ENCODE measurements at places on chromosomes 16 and 17.

GRCh38 chr17:37094391-37094790, 145.6 kb downstream of the AATF start:
- no peak for DNase-seq

DNA sequence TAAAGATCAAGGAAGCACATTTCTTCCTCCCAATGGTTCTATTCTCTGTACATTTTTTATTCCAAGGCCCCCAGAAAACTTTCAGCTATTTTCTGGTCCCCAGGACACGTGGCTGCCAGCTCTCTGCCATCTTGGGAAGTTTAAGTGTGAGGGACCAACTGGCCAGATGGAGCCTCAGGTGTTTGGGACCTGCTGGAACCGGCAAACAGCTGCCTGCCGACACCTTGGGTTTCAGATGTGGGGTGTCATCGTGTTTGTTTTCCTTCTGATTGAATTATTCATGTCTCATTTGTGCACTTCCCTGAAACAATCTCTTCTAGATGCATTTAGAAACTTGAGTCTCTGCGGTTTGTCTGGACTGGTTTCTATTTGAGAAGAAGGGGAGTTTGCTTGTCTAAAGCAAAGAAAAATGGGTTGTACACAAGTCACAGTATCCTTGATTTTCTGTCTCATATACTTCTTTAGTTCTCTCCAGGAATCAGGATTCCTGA, 386.5 kb downstream of the SLC39A11 start:
- no peak for DNase-seq

DNA sequence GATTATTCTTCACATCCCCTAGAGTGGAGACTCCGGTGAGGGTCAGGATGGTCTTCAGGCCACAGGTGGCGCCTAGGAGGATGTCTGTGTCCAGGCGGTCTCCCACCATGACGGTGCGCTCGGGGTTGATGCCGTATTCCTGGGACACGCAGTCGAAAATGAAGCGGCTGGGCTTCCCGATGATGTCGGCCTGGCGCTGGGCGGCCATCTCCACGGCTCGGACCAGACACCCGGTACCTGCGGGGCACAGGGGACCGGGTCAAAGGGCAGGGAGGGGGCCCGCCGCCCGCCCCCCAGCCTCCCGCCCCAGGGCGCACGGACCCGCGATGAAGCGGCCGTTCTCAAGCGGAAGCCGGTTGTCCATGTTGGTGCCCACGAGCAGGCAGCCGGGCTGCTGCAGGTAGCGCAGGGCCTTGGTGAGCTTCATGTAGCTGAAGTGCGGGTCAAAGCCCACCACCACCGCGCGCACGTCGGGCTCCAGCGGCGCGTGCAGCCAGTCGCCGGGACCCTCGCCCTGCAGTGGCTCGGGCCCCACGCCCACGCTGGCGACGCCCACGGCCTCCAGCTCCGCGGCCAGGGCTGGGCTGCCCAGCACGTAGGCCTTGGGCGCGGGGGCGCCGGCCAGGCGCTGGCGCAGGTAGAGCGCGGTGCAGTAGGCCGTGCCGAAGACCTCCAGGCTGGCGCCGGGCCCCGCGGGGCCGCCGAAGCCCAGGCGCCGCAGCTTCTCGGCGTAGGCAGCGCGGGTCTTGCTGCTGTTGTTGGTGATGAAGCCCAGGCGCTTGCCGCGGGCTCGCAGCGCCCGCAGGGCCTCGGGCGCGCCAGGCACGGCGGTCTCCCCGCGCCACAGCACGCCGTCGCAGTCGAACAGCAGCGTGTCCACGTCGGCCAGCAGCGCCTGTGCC, 572 bp downstream of the PGP start:
- no peak for DNase-seq

DNA sequence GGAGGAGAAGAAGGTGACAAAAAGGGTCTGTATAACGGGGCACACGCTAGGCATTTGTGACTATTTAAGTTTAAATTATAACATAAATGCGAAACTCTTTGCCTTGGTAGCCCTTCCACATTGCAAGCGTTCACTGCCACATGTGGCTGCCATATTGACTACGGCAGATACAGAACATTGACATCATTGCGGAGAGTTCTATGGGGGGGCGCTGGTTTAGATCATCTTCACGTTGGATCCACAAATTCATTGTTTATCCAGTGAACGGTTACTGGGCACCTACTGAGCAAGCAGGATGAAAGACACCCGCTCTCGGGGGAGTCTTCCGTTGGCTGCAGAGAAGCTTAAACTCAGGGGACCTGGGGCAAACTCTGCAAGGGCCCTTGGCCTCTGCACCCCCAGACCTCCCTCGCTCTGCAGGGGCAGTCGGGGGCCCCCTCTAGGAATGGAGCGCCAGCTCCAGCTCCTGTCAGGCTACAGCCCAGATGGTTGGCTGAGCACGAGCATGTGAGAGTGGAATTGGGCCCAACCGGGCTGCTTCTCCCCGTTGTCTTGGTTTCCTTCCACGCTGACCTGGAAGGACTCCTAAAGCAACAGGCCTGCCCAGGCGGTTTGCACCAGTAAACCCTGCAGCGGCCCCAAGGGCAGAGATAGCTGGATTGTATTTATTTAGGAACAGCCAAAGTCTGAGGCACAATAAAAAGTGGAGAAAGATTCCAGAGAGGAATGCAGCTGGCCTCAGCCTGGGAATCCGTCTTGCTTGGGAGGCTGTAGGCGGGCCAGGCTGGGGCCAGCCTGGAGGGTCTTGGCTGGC, 172.2 kb downstream of the SEC14L1 start:
- DNase-seq: peak; percentile 66

DNA sequence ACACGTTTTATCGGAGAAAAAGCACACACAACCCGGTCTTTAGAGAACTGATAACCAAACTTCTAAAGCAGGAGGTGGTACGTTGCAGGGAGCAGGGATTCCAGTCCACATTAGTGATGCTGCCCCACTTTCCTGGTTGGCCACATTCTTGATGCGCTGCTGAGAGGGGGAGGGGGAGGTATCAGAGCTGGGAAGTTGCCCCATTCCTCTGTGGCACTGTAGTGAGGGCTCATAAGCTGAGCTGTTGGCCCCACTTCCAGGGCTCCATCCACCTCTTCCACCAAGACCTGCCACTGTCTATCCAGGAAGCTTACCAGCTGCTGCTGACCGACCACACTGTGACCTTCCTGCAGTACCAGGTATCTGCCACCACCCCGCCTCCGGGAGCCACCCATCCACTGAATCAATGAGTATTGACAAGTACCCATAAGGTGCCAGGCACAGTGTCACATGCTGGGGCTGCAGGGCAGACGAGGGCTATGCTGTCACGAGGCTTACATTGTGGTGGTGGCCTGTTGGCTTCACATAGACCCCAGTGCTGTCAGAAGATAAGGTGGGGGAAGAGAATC, 1.1 kb downstream of the TSEN54 start:
- no peak for DNase-seq

- no peak for DNase-seq
Measured at GRCh38 chr17:79590523-79590860, 20.4 kb downstream of the RBFOX3 start.

DNA sequence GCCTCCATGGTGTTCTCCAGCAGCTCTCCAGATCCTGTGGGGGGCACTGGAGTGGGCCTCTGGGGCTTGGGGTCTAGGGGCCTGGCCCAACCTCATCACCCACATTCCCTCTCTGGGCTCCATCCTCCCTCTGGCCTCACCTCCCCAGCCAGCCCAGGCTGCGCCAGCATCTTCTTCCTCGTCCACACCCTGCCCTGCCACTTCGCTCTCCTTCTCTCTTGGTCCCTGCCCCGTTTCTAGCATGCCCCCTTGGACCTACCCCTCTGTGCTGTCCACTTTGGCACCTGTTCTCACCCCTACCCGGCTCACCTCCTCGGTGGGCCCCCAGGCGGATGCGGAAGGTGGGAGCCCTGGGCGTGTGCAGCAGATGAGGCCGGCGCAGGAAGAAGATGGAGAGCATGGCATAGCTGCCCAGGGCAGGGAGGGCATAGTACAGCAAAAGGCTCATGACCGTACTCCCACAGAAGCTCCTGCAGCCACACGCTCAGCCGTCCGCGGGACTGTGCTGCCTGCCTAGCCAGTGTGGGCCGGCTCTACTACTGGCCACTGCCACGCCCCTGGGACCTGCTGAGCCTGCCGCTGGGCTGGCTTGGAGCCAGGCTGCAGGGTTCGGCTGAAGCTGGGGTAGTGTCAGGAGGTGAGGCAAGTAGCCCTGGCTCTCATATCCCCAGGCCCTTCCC, at the start of gene GDPD3:
Gene GDPD3 (minus strand): TSS at position 507 of the 680 bp plus-strand sequence. CDS start 59 bp downstream, at position 448.
- peak; percentile 39 for DNase-seq

GRCh38 chr16:85202631-85203461, 90.6 kb upstream of the CIBAR2 start:
- no peak for DNase-seq

GRCh38 chr16:48734220-48734619, 124.2 kb upstream of the N4BP1 start:
- no peak for DNase-seq

DNA sequence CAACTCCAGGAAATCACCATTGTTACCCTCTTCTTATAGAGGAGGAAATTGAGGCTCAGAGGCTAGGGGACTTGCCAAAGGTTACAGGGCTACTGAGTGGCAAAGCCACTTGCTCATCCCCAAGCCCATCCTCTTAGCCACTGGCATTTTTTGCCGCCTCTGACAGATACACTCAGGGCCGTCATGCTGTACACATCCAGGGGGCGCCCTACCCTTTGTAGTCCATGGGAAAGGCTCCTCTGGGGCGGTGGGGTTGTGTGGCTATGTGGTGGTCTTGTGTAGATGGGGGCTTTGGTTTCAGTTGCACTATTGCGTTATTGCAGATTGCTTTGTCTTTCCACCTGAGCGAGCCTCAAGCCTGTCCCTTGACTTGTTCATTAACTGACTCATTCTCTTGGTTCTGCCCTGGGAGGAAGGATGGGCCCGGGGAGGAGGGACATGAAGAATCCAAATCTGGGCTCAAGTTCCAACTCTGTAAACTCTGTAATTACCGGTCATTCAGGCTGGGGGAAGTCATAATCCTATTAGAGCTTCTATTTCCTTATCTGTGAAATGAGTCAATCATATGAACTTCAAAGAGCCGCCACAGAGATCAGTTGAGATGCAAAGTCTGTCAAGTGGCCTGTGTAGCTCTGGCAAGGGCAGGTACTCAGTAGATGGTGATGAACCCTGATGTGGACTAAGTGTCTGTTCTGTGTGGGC, 2.8 kb downstream of the NOS2 start:
- DNase-seq: peak; percentile 70

- no peak for DNase-seq
Measured at GRCh38 chr17:33517746-33518145, 224.7 kb upstream of the ASIC2 start.

GRCh38 chr17:962670-963069, 16.9 kb downstream of the NXN start:
- DNase-seq: no peak

GRCh38 chr16:67243481-67243880, 3.8 kb downstream of the FHOD1 start:
- DNase-seq: no peak

DNA sequence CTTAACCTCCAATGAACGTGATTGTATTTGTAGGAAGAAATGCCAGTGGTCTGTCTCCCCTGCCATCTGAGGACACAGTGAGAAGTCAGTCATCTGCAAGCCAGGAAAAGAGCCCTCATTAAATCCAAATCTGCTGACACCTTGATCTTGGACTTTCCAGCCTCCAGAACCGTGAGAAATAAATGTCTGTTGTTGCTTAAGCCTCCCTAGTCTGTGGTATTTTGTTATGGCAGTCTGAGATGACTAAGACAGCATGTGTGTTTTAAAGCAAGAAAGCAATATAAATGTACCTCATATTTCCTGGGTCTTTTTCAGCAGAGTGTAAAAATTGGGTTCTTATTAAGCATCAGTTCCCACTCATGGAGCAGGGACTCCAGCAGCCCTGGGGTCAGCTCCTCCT, 177.9 kb upstream of the NLRP1 start:
- no peak for DNase-seq

DNA sequence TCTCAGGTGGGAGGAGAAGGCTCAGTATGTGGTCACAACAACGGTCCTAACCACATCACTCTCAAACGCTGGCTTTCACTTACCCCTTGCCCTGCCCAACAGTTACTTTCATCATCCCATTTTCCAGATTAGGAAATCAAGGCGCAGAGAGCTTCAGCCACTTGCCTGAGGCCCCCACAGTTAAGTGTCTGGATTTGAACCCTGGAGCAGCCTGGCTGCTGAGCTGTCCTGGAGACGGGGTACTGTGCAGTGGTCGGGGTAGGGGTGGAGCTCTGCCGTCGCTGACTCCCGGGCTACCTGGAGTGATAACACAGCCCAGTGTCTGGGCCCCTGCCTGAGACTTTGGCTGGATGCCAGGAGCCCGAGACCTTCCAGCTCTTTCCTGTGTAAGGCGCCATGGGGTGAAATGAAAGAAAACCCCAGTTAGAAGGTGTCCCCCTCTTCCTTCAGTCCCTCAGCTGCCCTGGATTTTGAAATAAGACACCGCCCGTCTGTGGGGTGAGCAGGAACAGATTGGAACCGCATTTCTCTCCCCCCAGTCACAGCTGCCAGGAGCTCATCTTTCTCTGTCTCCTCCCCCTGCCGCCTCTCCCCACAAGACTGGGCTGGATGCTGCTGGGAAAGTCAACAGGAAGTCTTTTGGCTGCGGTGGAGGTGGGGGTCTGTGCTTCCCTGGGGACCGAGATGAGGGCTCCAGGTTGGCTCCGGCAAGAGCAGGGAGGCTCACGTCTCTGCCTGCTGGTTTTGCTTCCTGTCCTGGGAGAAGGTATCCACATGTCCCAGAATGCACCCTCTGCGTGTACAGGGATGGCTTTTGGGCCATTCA, 280.2 kb downstream of the SEC14L1 start:
- no peak for DNase-seq

GRCh38 chr16:16062023-16062937, 112.9 kb downstream of the ABCC1 start:
- DNase-seq: no peak

- no peak for DNase-seq
Measured at GRCh38 chr17:72970797-72971196, 121.7 kb downstream of the SLC39A11 start.

- no peak for DNase-seq
Measured at GRCh38 chr17:7217113-7217987, 2.3 kb downstream of the DLG4 start.

GRCh38 chr17:74199306-74200092, 4.0 kb upstream of the RPL38 start:
- DNase-seq: peak; percentile 52

DNA sequence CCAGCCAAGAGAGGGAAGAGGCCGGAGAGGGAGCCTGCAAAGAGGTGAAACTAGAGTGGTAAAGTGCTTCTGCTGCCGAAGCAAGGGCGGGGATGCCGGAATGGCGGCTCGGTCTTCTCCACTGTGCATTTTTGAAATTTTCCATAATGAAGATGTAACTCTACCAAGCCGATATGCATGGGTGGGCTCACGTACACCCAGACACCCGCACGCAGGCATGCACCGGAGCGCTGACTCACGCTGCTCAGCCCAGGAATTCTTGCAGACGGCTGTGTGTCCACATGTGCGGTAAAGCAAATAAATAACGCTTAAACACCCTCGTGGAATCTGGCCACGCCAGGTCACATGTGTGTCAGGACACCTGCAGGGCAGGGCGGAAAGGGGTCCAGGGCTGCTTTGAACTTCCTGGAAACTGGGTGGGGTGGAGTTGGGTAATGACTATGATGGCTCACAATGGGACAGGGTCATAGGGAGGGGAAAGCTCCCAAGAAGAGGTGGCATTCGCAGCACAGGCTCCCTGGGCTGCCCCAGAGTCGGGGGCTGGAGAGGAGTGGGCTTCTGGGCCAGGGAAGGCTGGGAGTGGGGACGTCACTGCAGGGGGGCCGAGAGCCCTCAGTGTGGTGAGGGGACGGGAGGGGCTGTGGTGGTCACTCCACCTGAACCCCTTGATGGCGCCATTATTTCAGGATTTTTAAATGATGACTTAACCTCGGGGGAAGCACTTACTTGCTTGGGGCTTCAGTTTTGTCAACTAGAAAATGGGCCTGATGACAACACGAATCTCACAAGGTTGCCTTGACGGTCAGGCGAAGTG, 265.5 kb downstream of the PARN start:
- DNase-seq: peak; percentile 99

- no peak for DNase-seq
Measured at GRCh38 chr17:39665642-39666224, 584 bp downstream of the TCAP start.
